Left colon (tissue), 2 donors: ENCODE measurements at places on chromosomes 13 and 19.
A peak's percentile ranks its signal among the peaks of the same experiment; 100 is the strongest.

DNA sequence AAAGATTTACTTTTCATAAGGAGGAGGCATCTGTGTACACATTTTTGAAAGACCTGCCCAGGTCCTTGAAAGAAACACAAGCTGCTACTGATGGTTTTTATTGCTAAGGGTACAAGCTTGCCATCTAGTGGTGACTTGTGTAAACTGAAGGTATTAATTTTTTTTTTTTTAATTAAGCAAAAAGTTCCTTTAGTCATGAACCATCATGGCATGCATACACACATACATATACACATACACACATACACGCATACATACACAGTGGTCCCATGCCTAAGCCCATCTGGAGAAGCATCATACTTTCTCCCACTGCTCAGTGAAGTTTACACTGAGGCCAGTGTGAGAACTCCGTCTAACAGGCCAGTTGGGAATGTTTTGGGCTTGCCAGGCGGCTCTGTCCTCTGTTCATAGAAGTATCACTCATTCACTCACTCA, 312.5 kb downstream of the DCLK1 start:
- no peak for DNase-seq

- DNase-seq = peak; percentile 88
Observed at GRCh38 chr19:36915992-36916830, at the start of the genes ZNF568 and ZNF829. Gene ZNF568 (plus strand): TSS chr19:36916332. CDS start chr19:36922771, 6,439 bp downstream. Gene ZNF829 (minus strand): TSS chr19:36916291. CDS start chr19:36915167, 1,124 bp downstream.

DNA sequence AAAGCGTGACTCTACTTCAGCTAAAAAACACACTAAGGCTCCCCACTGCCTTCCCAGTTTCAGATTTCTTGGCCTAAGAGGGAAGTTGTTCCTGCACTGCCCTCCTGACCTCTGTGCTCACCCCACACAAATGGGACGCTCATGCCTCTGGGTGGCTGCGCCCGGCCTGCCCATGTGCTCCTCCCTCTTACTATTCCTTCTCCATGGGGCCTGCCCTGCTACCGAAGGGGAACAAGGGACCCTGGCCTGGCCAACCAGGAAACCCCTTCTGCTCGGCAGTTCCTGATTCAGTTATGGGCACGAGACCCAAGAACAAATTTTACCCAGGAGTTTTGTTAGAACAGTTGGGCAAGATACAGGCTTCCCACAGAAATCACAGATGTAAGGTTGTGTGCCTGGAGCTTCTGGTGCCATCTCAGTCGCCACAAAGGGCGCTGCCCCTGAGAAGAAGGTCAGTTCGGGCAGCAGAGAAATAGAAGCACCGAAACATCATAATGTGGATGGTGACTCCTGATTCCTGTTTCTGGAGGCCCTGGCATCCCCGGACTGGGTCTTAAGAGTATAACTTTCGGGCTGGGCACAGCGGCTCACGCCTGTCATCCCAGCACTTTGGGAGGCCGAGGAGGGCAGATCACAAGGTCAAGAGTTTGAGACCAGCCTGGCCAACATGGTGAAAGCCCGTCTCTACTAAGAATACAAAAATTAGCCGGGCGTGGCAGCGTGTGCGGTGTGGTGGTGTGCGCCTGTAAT, 5.4 kb upstream of the PLPP2 start:
- DNase-seq = no peak

DNA sequence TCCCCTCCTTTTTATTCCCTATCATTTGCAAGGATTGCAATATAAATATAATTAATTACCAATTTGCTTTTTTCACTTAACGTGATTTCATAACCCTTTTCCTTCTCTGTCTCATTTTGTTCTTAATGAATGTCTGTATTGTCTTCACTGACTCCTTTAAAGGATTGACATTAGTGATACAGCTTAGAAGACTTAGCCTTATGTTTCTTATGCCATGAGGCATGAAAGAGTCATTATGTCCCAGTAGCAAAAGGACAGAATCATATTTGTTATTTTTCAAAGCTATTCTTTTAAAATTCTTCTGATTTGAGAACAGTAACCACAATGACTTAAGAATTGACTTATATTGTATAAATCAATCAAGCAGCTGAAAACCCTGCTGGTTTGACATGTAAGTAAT, 26.2 kb downstream of the SLC10A2 start:
- DNase-seq = no peak

- DNase-seq = no peak
Observed at GRCh38 chr13:21641629-21642028, 29.2 kb upstream of the FGF9 start.

DNA sequence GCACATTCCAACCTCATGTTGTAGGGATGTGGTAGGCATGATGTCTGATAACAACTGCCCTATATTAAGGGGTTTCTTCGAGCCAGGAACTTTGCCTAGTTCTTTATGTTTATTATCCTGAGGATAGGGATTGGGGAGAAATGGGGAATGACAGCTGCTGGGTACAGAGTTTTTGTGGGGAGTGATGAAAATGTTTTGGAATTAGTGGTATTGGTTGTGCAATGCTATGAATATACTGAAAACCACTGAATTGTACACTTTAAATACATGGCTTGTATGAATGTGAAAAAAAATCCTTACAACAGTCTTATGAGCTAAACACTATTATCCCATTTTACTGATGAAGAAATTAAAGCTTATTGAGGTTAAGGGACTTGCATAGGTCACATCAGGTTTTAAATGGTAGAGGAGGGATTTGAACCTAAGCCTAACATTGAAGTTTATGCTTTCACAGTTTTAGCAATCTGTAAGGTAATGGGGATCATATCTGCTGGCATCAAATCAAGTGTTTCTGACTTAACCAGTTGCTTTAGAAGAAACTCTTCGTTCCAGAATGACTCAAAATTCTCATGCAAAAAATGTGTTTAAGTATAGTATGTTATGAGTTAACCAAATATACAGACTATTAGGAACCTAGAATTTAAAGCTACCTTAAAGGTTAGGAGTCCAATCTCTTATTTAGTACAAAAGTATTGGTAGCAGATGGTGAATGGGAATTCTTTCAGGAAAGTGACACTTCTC, 61.4 kb downstream of the ERCC5 start:
- no peak for DNase-seq

GRCh38 chr19:5193192-5193591, 147.4 kb downstream of the PTPRS start:
- no peak for DNase-seq

- DNase-seq = peak; percentile 17
Observed at GRCh38 chr13:95480131-95480545, 72.4 kb upstream of the CLDN10 start.

GRCh38 chr13:41006978-41007743, 12.0 kb downstream of the ELF1 start:
- DNase-seq = no peak

- no peak for DNase-seq
Observed at GRCh38 chr13:24997367-24997967, 98.5 kb upstream of the PABPC3 start.

DNA sequence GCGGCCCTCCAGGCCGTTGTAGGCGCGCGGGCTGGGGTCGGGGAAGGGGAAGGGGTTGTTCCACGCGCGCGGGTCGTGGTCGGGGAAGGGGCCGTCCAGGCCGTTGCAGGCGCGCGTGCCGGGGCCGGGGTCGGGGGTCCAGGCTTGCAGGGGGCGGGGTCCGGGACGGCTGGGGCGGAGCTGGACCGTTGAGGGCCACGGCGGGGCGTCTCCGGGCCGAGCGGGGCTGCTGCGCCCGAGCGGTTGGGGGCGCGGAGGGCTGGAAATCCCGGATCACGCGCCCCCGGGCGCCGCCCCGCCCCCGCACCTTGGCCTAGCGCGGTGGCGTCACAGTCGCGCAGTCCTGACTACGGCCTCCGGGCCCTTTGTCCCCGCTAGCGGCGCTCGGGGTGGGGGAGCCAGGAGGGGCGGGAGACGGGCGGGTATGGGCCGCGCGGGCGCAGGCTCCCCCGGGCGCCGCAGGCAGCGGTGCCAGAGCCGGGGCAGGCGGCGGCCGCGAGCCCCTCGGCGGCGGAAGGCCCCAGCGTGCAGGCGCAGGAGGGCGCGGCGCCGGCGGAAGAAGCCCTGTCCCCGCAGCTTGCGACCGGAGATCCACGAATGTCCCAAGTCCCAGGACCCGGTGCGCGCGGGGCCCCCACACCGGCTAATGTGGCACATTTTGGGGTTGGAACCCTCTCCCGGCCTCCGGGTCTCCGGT, 665 bp downstream of the GPX4 start:
- peak; percentile 86 for DNase-seq

GRCh38 chr19:7267792-7268704, 26.2 kb downstream of the INSR start:
- peak; percentile 24 for DNase-seq

DNA sequence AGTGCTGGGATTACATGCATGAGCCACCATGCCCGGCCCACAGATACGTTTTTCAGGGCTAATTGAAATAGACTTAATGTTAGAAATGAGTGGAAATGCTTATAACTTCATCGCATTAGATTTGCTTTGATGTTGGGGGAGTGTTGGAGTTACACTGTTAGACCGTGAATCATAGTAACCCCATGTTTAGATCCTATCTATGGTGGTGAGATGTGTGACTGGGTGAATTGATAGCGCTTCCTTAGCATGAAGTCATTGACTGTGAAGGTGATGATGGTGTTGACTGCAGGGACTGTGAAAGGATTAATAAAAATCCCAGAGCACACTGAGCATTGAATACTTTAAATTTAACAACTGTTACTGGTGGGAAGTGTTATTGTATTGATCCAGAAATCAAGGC, 1.7 kb downstream of the ZNF264 start:
- no peak for DNase-seq

GRCh38 chr19:5628919-5629481, 6.1 kb downstream of the SAFB start:
- DNase-seq = no peak

DNA sequence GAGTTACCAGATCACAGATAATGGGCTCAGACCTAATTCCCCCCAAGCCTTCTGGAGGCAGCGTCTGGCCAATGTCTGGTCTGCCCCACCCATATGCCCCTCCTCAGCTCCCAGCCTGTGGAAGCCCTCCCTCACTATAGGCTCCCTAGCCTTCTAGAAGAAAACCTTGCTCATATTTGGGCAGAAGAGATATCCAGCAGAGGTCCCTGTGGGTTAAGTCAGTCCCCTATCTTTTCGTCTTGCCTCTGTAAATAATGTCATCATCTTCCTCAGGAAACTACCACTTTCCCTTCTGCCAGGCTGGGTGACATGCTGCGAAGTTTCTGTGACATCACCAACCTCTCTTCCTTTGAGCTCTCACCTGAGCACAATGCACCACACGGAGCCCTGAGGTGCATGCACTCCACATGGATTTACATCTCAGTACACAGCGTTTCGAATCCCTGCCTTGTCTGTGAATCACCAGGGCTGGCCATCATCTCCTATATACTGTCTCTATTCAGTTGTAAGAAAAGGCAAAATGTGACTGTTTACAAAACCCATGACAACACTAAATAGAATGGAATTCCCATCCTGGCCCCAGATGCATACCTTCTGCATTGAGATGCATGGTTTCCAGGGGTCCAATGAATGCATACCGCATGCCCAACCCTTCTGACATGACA, 112.8 kb downstream of the CRYL1 start:
- no peak for DNase-seq

GRCh38 chr19:2574971-2575630, 99.2 kb downstream of the GADD45B start:
- peak; percentile 14 for DNase-seq

DNA sequence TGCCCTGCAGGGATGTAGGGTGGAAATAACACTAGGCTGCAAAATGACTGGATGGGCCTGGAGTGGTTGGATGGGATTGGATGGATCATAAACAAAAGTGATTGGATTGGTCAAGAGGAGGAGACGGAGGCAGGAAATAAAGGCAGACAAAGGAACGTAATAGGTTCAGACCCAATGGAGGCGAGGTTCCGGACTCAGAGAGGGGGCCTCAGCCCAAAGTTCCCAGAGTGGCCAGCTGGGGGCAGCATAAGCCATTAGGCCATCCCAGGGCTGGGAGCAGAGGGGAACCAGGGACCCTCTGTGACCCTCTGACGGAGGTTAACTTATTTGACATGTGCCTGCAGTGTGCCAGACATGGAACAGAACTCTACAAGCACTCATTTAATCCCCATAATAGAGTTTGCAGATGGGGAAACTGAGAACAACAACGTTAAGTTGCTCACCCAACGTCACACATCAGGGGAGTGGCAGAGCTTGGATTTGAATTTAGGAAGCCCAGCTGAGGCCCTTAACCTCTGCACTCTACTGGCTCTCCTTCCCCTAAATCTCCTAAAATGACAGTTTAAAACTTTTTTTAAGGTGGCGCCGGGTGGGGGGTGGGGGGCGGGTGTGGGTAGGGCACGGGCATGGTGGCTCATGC, 15.3 kb upstream of the MAP1S start:
- DNase-seq = no peak

GRCh38 chr19:49676136-49676783, 811 bp upstream of the PRMT1 start:
- peak; percentile 87 for DNase-seq

DNA sequence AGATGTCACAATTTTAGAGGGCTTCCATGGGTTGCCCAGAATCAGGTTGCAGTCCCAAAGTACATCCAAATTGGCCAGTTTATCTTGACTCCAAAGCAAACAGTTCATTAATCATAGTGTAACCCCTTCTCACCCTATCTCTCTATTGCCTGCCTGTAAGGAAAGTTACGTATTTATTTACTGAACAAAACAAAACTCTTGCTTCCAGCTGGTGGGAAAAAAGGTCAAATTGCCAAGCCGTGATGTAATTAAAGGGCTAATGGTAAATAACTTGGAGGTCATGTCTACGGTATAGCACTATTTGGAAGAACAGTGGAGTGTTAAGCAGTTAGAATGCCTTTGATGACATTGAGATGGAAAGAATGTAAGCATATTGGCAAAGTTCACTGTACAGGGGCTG, 214.0 kb downstream of the DLEU7 start:
- DNase-seq = no peak

- DNase-seq = peak; percentile 22
Observed at GRCh38 chr13:114070098-114070799, 62.2 kb downstream of the RASA3 start.

DNA sequence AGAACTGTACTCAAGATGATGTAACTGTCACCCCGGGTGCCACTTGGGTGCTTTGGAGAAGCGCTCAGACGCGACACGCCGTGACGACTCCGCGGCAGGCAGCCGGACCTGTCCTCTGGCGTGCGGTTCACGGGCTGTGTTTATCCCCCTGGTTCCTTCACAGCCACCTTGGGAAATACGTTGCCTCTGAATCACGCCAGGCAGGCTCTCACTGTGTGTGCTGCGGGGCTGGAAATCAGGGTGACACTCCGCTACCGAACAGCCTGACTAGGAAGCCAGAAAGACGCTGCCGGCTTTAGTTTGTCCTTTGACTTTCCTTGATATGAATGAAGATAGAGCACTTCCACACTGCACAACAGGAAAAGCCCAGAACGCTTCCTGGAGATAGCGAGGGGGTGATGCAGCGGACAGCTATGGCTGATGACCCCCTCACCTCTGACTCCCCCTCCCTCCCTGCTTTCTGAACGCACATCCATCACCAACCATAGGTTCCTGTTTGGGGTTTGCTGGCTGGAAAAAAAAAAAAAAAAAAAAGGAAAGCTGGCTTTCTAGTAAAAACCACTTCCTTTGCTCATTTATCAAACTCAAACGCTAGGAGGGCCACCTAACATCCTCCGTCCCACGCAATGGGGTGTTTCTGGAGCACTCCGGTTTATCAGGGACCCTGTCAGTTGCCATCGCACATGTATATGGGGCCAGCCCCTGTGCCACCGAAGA, 3.7 kb upstream of the GP6 start:
- DNase-seq = no peak
